ENCODE measurements at places on chromosomes 11 and 22.
A peak's percentile ranks its signal among the peaks of the same experiment; 100 is the strongest.

DNA sequence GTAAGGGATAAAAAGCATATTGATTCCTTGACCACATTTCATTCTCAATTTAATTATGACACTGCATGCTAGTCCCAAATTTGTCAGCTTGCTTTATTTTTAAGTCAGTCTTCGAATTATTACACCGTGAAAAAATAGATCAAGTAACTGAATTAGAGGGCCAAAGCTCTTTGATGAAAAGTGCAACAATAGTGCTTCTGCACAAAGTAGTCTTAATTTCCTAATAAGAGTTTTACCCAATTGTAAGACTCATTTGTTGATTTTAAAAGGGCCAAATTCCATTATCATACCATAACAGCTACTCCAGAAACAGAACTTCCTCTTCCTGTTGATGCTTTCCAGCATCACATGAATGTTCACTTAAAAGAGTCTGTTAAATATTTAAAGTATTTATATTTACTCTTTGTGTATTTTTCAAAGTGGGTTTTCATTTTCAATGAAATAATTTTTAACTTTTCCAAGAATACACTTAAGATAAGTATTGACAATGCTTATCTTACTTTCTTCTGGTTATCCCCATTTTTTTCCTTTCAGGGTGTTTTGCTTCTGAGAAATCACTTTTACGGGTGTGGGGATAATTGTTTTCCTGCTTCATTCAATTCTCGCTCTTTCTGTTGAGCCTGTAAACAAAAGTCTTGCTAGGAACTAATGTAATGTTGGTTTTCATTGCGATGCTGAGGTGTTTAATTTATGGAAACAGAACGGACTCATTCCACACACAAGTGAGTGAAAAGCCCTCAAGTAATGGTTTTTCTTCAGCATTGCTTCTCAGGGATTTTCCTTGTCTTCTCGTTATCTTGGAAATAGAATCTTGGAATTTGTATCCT, 2.1 kb downstream of the ARHGEF12 start:
- DNase-seq = no peak

DNA sequence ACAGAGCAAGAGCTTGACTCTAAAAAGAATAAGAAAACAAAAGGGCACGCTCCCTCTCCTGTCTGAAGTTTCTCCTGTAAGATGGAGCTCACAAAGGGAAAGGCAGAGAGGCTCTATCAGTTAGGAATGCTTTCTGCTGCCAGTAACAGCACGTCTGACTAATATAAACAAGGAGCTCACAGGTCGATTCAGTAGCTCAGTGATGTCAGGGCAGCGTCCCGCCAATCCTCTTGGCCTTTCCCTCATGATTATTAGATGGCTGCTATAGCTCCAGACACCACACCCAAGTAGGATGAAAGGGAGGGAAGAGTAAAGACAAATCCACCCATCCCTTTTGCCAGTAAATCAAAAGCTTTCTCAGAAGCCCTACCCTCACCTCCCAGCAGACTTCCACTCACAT, 51.3 kb upstream of the HMGXB4 start:
- no peak for DNase-seq

- DNase-seq = no peak
Observed at GRCh38 chr11:96474263-96474662, 84.5 kb downstream of the JRKL start.

- DNase-seq = no peak
Observed at GRCh38 chr11:45247433-45247832, 38.7 kb downstream of the SYT13 start.

DNA sequence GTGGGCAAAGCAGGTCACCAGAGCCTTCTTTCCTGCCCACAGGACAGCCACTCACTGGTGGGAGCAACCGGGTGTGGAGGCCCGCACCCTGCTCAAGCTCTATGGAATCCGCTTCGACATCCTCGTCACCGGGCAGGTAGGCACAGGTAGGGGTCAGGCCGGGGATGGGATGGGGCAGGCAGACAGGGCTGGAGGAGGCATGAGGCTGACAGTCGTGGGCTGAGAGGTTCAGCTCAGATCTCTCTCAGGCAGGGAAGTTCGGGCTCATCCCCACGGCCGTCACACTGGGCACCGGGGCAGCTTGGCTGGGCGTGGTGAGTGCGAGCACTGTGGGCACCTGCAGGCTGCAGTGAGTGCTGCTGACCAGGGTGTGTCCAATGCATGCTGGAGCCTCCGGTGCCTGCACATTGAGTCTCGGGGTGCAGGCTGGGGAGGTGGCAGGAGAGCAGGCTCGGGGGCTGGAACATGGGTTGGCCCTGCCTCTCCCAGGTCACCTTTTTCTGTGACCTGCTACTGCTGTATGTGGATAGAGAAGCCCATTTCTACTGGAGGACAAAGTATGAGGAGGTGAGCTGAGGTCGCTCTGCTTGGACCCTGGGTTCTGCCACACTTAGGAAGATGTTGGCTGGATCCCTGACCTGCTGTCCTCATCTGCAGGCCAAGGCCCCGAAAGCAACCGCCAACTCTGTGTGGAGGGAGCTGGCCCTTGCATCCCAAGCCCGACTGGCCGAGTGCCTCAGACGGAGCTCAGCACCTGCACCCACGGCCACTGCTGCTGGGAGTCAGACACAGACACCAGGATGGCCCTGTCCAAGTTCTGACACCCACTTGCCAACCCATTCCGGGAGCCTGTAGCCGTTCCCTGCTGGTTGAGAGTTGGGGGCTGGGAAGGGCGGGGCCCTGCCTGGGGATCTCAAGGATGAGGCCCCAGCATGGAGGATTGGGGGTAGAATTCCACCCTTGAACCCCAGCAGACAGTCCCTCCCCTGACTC, 6.3 kb downstream of the SLC7A4 start:
- no peak for DNase-seq

GRCh38 chr11:100878474-100878873, 191.4 kb downstream of the ARHGAP42 start:
- DNase-seq = no peak

DNA sequence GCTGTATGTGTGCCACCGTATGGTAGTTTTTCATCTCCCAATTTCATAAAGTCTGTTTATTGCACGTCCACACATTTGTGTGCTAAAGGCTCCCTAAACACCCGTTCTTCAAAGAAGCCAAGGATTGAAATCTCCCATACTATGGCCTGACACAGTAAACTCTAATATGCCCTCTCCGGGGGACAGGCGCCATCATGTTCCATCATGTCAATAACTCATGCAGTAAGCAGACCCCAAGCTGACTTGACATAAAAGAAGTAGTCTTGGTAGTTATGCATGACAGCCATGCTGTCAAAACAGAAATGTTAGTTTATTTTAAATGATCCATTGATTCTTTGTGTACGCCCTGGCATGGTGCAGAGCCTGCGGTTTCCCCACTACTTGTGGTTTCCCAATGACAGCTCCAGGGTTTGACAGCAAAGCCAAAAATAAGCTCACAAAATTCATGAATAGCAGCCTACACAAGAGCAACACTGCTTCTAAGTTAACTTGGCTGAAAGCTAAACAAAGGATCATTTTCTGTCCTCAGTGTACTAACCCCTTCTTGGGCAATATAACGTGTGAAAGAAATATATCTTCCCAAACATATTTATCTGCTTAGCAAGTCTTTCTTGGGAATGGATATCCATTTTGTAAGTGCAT, 56.5 kb upstream of the CABP7 start:
- DNase-seq = no peak

DNA sequence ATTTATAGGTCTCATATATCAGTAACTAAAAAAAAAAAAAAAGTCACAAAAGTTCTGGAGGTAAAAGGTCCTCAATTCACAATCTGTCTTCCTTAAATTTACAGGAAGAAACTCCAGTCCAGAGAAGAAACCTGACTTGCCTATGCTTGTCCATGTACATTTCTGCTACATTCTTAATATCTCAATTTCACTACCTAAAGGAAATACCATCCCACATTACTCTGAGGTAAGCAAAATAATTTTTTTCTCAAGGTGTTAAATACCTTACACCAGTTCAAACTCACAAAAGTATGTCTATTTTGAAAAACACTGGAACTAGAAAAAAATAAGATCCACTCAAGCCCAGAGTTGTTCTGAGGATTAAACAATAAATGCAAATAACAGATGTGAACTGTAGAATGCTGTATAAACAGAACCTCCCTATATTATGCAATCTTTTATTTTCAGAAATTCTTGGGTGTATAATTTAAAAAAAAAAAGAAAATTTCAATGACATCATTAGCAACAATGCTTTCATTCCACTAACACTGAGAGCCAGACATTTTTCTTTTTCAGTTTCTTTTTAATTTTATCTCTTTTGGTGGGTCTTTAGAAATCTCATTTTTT, 49.9 kb upstream of the GDPD4 start:
- no peak for DNase-seq

GRCh38 chr11:62394825-62395538, 23.9 kb upstream of the SCGB1A1 start:
- peak; percentile 77 for DNase-seq

DNA sequence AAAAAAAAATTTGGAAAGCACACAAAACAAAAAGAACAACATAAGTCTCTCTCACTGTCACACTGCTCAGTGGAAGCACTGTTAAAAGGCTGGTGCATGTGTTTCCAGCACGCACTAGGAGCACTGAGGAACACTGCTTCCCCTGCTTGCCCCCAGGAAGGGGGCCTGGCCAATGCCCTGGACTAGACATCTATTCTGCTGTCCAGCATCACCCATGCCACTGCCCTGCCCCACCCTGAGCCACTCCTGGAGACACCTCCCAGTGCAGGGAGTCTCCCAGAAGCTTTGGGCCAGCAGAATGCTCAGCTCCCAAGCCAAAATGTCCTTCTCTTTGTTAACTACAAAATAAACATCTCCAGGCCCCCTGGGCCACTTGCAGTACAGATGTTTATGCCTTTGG, 49.7 kb upstream of the EMID1 start:
- no peak for DNase-seq

- no peak for DNase-seq
Observed at GRCh38 chr11:132055296-132055695, 684.9 kb downstream of the NTM start.

Measured in CD4-positive, alpha-beta T cell treated with Interleukin-10 for 1 hour (primary cell).